T follicular helper cell (primary cell): ENCODE measurements at places on chromosomes 4 and X.

- no peak for DNase-seq
These were observed 49.1 kb downstream of the PRKG2 start for GRCh38 chr4:81165861-81166430.

DNA sequence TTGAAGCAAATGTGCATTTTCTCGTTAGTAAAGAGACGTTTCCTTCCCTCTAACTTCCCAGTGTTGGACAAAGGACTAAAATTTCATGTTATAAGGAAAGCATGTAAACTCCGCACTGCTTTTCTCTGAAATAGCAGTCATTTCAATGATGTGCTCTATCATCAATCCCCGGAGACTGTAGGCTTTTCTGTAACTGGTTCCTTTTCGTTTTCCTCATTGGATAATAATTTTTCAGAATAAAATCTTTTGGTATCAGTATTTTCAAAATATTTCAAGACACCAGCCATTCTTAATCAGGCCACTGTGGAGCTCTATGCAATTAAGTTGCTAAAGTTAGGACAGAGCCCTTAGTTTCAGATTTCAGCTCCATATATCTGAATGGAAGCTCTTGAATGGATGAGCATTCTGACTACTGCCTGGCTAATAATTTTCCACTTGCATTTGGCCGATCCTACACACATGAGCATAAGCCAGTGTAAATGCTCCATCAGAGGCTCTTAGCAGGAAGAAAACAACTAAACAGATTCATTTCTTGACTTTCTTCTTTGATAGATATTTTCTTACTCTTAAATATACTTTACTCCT, 157.7 kb downstream of the CHIC2 start:
- DNase-seq, result no peak

GRCh38 chrX:137651647-137652046, 85.7 kb downstream of the ZIC3 start:
- DNase-seq, result no peak

GRCh38 chr4:89049853-89050252, 7.1 kb downstream of the FAM13A start:
- DNase-seq, result no peak

DNA sequence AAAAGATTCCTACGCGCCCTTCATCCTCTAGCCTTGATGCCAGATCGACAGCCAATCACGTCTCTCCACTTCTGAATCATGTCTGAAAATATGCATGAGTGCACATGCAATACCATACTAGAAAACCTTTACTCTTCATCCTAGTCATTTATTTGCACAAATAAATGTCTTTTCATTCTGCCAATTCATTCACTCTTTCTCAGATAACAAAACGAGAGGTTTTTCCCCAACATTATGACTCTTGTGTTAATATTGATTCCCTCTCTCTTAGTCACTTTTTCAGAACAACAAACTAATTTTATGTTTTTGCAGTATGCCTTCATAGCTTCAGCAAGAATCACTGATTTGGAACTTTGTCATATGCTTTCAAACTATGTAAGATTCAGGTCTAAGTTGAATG, 549.4 kb upstream of the GALNT7 start:
- DNase-seq, result no peak

DNA sequence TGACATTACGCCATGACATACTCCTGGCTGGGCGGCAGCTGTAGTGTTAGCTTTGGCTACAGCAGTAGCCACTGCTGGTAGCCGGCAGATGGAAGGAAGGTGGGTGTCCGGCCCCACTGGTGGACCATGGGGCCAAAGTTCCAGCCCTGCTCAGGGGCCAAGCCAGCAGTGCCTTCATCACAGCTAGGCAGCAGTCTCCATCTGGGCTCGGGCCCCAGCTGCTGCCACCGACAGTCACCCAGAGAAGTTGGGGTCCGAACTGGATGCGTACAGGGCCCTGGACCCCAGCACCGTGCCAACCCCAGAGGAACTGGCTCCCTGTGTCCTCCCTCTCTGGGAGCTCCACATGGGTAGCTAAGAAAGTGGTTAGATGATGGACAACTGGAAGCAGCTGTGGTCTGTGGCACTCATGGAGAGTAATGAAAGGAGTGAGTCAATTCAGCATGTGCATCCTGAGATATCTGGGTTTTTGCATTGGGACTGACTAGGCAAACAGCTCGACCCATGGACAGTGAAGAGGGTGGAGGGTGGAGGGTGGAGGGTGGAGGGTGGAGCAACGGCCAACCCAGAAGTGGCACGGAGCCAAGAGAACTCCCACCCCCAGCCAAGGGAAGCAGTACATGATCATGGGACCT, 366.6 kb upstream of the GRIA3 start:
- DNase-seq, result no peak

DNA sequence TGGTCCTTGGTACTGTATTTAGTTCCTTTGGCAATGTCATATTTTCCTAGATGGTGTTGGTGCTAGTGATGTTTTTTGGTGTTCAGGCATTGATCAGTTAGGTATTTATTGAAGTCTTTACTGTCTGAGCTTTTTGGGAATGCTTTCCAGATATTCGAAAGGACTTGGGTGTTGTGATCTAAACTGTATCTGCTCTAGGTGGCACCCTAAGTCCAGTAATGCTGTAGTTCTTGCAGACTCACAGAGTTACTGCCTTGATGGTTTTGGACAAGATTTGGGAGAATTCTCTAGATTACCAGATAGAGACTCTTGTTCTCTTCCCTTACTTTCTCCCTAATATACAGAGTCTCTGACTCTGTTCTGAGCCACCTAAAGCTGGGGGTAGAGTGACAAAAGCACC, 513.6 kb upstream of the PITX2 start:
- DNase-seq, result no peak

GRCh38 chr4:134862116-134862515, 660.5 kb upstream of the PABPC4L start:
- no peak for DNase-seq

- DNase-seq, result no peak
These were observed 276.3 kb upstream of the TACR3 start for GRCh38 chr4:103996064-103996463.

- no peak for DNase-seq
These were observed 97.5 kb downstream of the ANK2 start for GRCh38 chr4:113146876-113147358.

- DNase-seq, result no peak
These were observed 51.0 kb downstream of the SPIN2B start for GRCh38 chrX:57070185-57070984.

DNA sequence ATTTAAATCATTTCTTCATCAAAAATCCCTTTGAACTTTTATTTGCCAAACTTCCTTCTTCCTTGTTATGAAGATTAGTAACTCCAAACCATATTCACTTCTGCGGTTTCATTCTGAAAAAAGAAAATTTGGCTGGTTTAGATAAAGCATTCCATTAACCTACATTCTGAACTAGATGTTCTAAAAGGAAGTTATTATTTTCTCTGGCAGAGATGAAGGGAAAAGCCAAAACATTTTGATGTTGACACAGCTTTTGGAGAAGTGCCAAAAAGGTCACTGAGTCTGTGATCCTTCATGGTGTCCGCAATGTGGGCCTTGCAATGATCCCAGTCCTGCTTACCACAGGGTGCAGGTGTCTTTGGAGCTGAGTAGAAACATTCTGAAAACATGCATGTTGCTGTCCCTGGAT, 36.0 kb downstream of the CXCL8 start:
- DNase-seq, result no peak

- no peak for DNase-seq
These were observed 105.9 kb upstream of the TENM3 start for GRCh38 chr4:182137343-182137742.
